ENCODE measurements at places on chromosomes 2 and 18. TPM values are rescaled to one million over a fixed set of nuclear protein-coding genes. Genes with fewer than 3 reads are reported as not detected.
A peak's percentile ranks its signal among the peaks of the same experiment; 100 is the strongest.

DNA sequence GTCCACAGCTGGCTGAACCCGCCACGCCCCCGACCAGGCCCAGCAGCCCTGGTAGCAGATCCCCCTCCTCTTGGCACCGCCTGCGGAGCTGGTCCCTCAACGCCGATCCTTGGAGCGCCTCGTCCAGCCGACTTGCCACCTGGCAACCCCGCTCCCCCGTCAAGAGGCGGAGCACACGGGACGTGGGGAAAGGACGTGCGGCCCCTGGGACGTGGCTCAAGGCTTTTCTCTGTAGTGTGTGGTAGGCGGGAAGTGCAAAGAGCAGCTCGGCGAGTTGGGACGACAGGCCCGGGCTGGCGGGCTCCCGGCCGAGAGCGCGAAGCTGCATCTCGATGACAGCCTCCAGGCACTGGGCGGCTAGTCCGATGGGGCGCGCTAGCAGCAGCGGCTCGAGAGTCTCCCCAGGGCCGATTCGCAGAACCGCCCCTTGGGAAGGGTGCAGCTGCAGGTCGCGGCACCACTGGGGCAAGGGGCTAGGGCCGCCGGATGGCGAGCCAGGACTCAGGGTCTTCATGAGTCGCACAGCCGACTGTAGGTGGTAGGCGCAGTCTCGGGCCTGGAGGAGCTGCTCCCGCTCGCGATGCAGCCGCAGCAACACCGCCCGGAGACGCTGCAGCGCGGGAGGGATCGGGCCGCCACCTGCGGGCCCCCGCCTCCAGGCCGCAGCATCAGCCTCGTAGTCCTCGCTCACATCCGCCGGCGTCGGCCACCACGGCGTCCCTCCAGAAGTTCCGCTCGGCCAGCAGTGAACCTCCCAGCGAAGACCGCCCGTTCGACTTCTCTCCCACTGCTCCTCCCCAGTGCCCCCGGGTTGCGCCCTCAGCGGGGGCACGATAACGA is 617 bp downstream of the CCDC142 start:
- DNase-seq: no peak
- H3K27ac ChIP-seq: peak overlapping the region; percentile 99
- H3K4me3 ChIP-seq: peak overlapping the region; percentile 84
- H3K4me1 ChIP-seq: peaks cover 16% of the 10 kb centered on the region

DNA sequence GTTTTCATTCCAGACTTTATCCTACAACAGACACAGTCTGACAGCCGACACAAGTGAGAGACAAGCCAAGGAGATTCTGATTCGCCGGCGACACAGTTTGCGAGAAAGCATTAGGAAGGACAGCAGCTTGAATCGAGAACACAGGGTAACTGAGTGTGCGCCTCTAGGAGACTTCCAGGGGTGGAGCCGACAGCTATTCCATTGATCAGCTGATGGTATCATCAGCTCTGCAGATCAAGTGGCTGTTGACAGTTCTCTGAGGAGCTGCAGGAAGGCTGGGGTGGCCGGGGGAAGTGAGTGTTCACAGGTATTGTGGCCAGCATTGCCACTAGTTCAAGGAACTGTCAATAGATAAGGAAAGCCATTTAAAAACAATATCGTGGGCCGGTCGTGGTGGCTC is 57.3 kb upstream of the TMEM182 start:
- no peak overlapping the region for H3K27ac ChIP-seq
- H3K27me3 ChIP-seq: no peaks in the 10 kb centered on the region
- no peak overlapping the region for H3K4me3 ChIP-seq
- H3K36me3 ChIP-seq: no peaks in the 10 kb centered on the region
- DNase-seq: no peak
- peaks cover 10% of the 10 kb centered on the region for H3K4me1 ChIP-seq

Gene GPR155
- 2.1 TPM for total RNA-seq

GRCh38 chr2:95389245-95390119 is 13.0 kb upstream of the FAHD2A start:
- peak; percentile 28 for DNase-seq
- peak overlapping the region; percentile 14 for H3K4me3 ChIP-seq
- no peaks in the 10 kb centered on the region for H3K4me1 ChIP-seq

Gene ACSL3
- 85.2 TPM for total RNA-seq

Gene REEP1
- total RNA-seq: 0.23 TPM

- no peaks in the 10 kb centered on the region for H3K36me3 ChIP-seq
- no peaks in the 10 kb centered on the region for H3K4me1 ChIP-seq
- no peaks in the 10 kb centered on the region for H3K27me3 ChIP-seq
- no peak for DNase-seq
Observed at GRCh38 chr18:69250305-69251151, 150.2 kb upstream of the DOK6 start.

GRCh38 chr2:95346738-95347671 is 49.9 kb downstream of the KCNIP3 start:
- peak overlapping the region; percentile 41 for H3K4me3 ChIP-seq
- H3K36me3 ChIP-seq: no peaks in the 10 kb centered on the region
- peaks cover 19% of the 10 kb centered on the region for H3K4me1 ChIP-seq
- H3K27me3 ChIP-seq: no peaks in the 10 kb centered on the region

Gene C2orf80
- not detected for total RNA-seq

Gene CD8B
- total RNA-seq: not detected

All from Panc1 (cell line).